ENCODE measurements at places on chromosomes 12 and 14. TPM values are rescaled to one million over a fixed set of nuclear protein-coding genes. Genes with fewer than 3 reads are reported as not detected.

GRCh38 chr12:93483151-93483807, 16.0 kb downstream of the MRPL42 start:
- no peak for DNase-seq

DNA sequence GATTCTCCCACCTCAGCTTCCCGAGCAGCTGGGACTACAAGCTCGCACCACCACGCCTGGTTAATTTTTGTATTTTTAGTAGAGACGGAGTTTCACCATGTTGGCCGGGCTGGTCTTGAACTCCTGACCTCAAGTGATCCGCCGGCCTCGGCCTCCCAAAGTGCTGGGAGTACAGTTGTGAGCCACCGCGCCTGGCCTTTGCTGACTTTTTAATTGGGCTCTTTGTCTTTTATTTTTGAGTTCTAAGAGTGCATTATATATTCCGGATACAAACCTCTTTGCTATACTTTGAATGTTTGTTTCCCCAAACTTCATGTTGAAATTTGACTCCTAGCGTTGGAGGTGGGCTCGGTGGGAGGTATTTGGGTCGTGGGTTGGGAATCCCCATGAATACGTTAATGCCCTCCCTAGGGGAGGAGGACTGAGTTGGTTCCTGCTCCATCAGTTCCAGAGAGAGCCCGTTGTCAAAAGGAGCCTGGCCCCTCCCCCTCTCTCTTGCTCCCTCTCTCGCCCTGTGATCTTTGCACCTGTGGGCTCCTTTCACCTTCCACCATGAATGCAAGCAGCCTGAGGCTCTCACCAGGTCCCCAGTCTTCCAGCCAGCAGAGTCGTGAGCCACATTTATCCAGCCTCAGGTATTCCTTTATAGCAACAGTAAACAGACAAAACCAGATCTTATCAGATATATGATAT, 103.2 kb upstream of the EVL start:
- peak; percentile 32 for DNase-seq

DNA sequence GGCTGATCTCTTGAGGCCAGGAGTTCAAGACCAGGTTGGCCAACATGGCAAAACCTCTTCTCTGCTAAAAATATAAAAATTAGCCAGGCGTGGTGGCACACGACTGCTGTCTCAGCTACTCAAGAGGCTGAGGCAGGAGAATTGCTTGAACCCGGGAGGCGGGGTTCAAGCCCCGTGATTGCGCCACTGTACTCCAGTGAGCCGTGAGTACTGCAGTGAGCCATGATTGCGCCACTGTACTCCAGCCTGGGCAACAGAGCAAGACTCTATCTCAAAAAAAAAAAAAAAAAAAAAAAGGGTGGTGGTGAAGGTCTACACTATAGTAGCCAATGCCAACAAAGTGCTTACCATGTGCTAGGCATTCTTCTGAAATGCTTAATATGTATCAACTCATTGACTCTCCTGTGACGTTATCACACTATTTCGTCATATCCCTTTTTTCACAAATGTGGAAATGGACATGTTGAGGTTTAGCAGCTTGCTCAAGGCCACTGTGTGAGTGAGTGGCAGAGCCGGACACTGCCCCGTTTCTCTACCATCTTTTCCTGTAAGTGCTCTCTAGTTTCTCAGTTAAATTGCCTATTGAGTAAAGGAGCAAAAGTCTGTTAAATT, 59.6 kb downstream of the GNS start:
- DNase-seq = no peak

DNA sequence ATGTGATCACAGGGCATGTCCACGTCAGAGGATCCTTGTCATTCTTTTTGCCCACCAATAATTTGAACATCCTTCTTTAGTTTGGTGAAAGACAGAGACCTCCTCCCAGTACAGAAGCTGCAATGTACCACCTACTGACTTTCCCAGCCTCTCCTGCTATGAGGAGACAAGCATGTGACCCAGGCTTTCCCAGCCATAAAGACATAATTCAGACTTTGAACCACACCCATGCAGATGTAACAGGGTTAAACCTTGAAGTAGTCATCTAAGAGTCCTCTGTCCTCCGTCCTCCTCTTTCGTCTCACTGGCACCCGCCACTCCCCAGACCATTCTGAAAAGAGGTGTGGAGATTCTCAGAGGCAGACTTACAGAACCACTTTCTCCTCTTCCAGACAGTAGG, 120.8 kb downstream of the KCNK10 start:
- DNase-seq = no peak

- no peak for DNase-seq
These were observed 18.2 kb upstream of the STRAP start for GRCh38 chr12:15863984-15864383.

GRCh38 chr14:61255968-61256367, 25.2 kb downstream of the TMEM30B start:
- no peak for DNase-seq

- no peak for DNase-seq
These were observed 252.4 kb upstream of the SYT1 start for GRCh38 chr12:78612190-78612589.

DNA sequence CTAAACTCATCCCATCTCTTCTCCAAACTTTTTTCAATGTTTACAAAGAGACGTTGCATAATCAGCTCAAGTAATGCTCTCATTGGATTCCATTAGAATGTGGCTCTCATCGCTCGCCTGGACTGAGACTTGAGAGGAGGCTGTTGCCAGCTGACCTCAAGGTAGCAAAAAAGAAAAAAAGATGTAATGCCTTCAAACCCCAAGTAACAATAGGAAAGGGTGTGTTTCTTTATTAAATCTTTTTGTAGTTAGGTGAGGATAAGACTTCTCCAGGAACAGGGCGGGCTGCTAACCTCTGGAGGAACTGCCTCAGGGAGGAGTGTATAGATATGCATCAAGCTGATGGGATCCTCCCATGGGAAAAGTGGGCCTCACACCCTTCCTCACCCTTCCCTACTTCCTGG, 956 bp upstream of the PTHLH start:
- no peak for DNase-seq

DNA sequence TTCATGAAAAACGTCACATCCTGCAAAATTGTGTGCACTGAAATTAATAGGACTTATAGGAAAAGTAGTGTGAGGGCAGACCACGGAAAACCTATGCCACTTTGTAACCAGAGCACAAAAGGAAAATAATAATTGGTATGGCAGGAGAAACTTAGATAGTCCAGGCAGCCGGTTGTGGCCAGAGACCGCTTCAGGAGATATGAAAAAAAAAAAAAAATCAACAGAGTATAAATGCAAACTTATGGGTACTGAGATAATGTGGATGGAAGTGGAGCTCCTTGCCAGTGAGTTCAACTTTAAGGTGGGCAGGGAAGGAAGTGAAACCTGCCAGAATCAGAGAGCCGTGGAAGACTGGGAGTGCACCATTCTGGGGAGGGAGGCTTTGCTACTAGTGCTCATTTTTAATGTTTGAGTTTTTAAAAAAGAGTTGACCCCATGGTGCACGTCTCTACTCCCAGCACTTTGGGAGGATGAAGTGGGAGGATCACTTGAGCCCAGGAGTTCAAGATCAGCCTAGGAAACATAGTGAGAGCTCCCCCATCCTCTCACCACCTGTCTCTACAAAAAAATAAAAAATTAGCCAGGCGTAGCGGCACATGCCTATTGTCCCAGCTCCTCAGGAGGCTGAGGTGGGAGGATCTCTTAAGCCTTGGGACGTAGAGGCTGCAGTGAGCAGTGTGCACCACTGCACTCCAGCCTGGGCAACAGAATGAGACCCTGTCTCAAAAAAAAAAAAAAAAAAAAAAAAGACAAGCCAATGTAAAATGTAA, 34.3 kb upstream of the METAP2 start:
- no peak for DNase-seq

DNA sequence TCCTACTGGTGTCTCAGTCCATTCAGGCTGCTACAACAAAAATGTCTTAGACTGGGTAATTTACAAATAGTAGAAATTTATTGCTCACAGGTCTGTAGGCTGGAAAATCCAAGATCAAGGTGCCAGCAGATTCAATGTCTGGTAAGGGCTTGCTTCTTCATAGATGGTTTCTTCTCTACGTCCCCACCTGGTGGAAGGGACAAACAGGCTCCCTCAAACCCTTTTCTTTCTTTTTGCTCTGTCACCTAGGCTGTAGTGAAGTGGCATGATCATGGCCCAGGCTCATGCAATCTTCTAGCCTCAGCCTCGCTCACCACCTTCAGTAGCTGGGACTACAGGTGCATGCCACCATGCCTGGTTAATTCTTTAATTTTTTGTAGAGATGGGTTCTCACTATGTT, 106.8 kb upstream of the RPH3A start:
- no peak for DNase-seq

- no peak for DNase-seq
These were observed 13.3 kb downstream of the IL22 start for GRCh38 chr12:68240079-68240478.

DNA sequence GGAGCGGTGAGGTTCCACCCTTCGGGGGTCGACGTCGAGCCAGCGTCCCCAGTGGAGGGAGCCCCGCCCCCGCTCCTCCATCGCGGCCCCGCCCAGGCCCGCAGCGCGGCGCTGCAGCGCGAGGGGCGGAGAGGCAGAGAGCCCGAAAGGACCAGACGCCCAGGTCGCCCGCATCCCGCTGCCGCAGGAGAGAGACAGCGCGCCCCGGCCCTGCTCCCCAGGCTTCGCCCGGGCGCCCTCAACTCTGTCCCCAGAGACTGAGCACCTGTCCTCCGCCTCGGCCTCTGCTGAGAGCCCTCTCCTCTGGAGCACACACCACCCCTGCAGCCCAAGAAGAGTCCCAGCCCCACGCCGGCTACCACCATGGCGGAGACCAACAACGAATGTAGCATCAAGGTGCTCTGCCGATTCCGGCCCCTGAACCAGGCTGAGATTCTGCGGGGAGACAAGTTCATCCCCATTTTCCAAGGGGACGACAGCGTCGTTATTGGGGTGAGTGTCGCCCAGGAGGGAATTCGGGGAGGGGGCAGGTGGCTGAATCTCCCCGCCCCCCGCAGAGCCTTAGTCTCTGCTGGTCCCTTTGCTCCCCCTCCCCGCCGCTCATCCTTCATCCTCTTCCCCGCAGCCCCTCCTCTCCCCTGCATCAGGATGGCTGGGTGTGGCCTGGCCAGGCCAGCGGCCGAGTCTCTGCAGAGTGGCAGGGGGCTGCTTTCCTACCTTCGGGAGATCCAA, at the start of gene KIF5A:
TSS of gene KIF5A (plus strand) at position 136 of the 732 bp plus-strand sequence. CDS start at position 364, 228 bp downstream.
- DNase-seq = peak; percentile 87

GRCh38 chr14:69493038-69493437, 8.5 kb downstream of the PLEKHD1 start:
- DNase-seq = no peak

DNA sequence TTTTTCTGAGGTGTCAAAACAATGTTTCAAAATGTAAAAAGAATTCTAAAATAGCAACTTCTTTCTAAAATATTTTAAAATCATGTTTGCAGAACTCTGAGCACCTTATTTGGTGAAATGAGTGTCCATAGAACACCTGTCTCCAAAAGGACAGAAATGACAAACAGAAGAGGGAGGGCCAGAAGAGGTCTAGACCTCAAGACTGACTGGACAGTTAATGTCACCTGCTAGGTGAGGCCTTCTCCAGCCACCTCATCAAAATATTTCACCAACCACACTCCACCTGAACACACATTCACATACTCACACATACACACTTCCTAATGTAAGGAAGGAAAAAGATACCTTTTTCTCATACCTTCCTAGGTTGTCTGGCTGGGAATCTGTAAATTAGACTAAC, 147.8 kb upstream of the PLEKHA5 start:
- no peak for DNase-seq

DNA sequence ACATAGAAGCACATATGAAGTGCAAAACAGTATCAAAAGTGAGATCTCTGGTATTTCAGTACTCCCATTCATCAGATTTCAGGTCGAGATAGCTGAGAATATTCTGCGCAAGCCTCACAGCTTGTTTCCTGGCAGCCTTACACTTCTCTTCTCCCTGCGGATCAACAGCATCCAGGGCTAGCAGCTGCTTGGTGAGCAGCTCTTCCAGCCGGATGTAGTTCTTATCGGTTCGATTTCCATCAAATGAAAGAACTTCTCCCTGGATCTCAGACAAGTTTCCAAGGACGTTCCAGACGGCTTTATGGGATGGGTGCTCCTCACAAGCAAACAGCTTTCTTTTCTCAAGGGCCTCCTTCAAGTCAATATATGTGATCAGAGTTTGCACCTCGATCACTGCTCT, 2.7 kb downstream of the BAG5 start:
- DNase-seq = no peak

DNA sequence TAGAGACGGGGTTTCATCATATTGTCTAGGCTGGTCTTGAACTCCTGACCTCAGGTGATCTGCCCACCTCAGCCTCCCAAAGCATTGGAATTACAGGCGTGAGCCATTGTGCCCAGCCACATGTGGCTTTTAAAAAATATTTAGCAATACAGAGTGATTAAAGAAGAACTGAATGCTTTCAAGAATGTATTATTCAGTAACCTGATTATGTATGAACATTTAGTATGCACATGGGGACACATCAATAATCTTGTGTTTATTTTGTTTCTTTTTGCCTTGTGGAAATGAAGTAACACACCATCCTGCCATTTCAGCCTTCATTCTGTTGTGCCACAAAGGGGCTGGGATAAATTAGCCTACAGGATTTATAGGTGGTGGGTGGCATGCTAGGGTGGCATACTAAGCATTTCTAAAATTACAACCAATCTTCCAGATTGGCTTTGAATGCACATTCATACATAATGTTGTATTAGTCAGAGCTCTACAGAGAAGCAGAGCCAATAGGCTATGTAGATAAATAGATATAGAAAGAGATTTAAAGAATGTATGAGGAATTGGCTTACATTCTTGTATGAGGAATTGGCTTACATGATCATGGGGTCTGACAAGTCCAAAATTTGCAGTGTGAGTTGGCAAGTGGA, 25.5 kb upstream of the TXNRD1 start:
- DNase-seq = no peak

DNA sequence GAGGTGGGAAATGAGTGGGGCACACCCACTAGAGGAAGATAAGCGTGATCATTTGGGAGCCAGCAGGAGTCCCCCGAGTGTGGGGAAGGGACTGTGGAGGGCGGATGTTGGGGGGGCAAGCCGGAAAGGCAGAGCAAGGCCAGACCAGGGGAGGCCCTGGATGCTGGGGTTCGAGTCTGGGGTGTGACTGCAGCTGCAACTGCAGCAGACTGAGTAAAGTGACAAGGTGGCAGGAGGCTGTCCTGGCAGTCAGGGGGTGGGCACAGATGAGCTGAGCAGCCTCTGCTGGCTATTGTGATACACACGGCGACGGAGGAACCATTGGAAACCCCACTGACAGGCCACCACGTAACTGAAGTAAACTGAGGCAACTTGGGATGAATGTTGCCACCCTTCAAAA, 110.2 kb downstream of the LGMN start:
- DNase-seq = no peak

SPTB gene
- total RNA-seq = 0.09 TPM

GPD1 gene
- 1.4 TPM for total RNA-seq

KLRD1 gene
- 0.06 TPM for total RNA-seq

NCOR2 gene
- 18.0 TPM for total RNA-seq

PPP1R1A gene
- total RNA-seq = 2.3 TPM

SLC17A8 gene
- total RNA-seq = not detected

AREL1 gene
- 25.2 TPM for total RNA-seq

AICDA gene
- total RNA-seq = not detected

GIT2 gene
- total RNA-seq = 28.5 TPM
